GM19239 (cell line): ENCODE measurements at places on chromosomes 11 and 22.
A peak's percentile ranks its signal among the peaks of the same experiment; 100 is the strongest.

- no peak for DNase-seq
These were observed 407.4 kb downstream of the LARGE1 start for GRCh38 chr22:33512908-33513307.

DNA sequence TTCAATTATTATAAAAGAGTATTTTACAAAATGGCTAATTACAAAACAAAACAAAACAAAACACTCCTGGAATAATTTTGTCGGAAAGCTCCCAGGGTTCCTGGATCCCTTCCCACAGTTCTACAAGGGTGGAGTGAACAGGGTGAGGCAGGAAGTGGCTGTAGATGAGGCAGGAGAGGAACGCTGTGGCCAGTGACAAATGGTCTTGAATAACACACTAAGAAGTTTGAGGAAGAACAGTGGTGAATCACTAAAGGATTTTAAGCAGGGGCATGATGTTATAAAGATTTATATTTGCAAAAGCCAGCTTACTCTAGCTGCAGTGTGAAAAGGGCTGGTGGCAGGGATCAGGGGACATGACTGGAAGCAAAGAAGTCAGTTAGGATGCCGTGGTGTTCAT, 33.8 kb upstream of the APOA1 start:
- no peak for DNase-seq

DNA sequence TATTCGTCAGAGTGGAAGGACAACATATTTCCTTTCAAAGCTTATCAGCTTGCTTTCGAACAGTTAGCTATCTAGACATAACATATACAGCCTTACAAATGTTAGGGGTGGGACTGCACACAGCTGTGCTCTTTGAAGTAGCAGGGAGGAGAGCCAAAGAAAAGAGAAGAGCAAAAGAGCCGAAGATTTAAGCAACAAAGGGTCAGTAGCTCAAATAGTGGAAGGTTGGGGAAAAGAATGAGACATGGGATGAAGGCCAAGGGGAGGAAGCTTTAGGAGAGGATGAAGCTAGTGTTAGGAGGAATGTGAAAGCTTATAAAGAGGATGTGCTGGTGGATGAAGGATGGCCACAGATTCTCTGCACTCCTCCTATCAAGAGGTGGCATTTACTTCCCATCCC, 31.8 kb upstream of the IGSF22 start:
- no peak for DNase-seq

- DNase-seq = no peak
These were observed 94.9 kb downstream of the APOL5 start for GRCh38 chr22:35812600-35812999.

GRCh38 chr11:80827781-80828180, 1387.0 kb upstream of the TENM4 start:
- DNase-seq = no peak

DNA sequence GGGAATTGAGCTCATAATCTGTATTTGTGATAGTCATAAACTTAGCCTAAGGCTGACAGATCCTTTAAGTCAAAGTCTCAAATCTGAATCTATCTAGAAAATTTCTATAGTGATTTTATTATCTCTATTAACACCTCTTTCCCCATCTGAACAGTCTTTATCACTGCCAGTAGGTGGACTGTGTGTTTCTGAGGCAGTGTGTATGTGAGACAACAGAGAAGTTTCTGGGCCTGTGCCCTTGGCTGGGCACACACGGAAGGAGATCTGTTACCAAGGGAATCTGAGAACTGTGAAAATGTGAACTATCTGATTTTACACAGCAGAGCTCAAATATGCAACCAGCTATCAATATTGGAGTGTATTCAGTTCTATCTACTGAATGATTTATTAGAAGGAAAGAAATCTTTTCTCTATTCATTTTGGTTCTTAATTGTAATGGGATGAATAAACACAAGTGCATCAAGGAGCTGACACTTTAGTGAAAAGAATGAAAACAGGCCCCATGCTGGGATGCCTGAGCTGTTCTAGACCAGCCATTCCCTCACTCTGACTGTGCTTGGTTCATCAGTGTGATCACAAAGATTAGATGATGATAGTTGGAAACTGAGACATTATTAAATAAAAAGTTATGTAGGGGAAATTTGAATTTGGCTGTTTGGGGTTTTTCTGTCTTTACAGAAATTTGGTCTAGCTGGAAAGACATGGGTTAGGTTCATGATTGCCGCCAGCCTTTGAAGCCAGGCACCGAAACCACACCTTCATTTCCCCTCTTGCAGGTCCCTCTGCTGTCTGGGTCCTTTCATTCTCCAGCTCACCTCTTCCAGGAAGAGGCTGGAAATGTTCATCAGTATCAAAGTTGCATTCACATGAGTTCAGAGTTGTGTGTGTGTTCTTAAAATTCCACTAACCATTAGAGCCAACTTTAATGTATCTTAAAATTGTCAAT, 68.1 kb downstream of the LIF start:
- no peak for DNase-seq

DNA sequence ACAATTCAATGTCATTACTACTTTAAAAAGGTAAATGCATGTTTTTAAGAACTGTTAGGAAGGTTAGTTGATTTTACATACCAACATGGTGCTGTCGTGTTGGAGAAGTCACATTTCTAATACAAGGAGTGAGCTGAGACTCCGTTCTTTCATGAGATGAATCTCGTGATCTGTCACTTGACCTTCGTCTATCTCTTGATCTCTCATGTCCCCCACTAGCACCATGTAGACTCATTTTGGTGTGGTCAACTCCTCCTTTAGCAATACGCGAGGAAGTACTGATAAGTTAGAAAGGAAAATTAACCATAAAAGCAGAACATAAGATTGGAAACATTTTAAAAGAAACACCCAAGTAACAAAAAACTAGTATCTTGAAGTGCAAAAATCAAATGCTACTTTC, 41.5 kb downstream of the BTBD10 start:
- DNase-seq = no peak

DNA sequence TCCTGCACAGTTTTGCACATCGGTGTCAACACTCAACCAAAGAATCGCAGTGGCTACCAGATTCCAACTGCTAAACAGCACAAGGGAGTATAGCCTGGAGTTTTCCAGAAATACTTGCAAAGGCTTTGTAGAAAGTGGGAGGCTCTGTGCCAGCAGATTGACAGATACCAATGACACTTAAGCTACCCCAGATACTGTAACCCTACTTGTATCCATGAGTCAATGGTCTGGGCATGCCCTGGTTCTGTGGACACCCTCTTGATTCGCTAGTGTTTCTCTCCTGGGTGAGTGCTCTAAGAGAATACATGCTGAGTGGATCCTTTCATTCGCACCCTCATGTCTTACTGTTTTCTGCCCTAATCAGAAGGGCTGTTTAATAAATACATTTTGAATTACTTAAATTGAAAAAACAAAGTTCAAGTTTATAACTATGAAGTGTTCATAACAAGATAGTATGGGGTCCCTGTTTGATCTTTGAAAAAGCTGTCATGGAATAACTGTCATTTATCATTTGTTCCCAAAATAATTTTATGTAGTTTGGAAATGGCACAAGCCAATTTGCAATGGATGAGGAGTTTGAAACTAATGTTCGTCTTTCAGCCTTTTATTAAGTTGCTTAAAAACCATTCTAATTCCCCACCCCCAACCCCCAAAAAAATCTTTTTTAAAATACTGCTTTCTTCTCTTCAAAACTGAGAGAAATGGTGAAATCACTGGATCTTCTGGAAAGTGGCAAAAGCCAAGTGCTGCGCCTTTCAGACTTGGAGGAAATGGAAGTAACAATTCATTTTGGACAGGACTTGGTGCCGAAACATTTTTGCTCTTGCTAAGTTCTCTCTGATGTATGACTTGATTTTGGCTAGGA, 600.5 kb upstream of the TENM4 start:
- DNase-seq = no peak

DNA sequence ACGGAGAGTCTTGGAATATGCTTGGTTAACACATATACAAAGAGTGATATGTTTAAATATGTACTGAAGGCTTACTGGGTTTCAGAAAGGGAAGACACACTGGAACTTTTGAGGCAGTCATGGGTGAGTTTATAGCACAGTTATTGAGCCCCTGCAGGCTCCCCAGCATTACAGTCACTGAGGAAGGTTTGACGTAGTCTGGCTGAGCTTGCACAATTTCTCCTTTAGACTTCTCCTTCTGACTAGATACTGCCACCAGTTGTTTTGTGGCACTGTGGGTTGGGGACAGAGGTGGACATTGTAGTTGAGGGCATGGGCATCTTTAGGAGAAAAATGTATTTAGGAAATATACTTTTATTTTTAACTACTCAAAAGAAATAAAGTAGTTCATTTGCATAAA, 285.4 kb downstream of the C11orf87 start:
- no peak for DNase-seq

- no peak for DNase-seq
These were observed 100.7 kb downstream of the CEP164 start for GRCh38 chr11:117428186-117428855.

DNA sequence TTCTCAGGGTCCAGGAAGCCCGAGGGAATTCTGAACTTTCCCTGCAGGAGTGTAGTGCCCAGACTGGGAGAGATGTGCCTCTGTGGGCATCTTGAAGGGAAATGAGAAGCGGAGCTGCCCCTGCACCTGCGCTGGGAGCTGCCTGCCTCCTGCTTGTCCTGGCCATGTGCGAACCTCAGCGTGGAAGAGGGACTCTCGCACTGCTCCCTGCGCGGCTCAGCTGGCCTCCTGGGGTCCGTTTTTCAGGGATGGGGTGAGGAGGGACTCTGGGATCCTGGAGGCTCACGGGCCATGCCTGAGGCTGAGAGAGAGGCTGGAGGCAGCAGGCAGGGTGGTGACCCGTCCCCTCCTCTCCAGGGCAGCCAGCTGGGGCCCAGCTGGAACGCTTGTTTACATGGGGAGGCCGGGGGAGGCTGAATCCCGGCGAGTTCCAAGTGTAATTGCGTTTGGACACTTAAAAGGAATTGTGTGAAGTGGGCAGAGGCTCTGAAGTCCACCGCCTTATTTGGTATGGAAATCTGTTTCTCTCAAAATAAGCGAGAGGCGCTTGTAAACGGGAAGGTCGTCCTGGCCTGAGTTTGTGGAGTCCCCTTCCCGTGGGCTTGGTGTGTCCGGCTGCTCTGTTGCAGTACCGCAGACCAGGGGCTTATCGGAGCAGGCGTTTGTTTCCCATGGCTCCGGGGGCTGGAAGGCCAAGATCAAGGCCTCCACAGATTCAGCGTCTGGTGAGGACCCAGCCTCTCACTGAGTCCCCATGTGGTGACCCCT, 1.2 kb upstream of the MRGPRF start:
- DNase-seq = no peak

- no peak for DNase-seq
These were observed 185.4 kb upstream of the CNTN5 start for GRCh38 chr11:98835335-98835734.

GRCh38 chr11:17745023-17745772, 10.6 kb downstream of the KCNC1 start:
- no peak for DNase-seq

GRCh38 chr22:49492741-49493251, 334.9 kb downstream of the BRD1 start:
- no peak for DNase-seq

GRCh38 chr11:64743591-64744543, at the start of gene RASGRP2:
TSS of gene RASGRP2 (minus strand) at chr11:64744142. CDS start at chr11:64742866, 1,276 bp downstream.
- DNase-seq = peak; percentile 65

DNA sequence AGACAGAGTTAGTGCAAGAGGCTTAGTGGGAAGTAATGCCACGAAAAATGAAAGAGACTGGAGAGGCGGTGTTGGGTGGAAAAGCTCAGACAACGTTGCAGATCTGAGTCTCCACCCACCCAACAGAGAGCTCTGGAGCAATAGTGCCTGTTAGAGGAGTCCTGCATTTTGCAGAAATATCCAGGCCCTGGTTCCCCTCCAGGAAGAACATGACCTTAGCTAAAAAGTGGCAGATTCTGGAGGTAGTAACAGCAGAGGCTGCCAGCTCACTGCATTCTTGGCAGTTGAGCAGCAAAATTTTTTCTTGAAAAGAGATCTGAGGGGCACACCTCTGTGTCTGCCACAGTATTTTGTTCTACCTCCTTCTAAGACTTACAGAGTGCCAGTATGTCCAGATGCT, 27.7 kb upstream of the BIRC3 start:
- DNase-seq = no peak

DNA sequence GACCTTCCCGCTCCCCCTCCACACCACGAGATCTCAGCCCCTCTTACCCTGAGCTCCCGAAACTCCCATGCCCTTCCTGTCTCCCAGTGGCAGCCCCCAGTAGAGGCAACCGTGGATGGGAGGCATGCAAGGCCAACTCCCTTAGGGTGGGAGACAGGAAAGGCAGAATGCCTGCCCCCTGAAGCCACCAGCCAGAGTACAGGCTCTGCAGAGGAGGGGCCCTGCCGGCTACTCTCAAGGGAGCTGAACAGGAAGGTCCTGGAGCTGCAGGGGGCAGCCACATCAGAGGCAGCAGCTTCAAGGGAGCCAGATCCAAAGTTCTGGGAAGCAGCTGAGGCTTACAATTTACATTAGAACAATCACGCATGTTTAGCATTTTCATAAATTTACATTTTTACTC, 38.3 kb downstream of the PDE2A start:
- DNase-seq = no peak

GRCh38 chr11:26297189-26297975, 34.5 kb upstream of the ANO3 start:
- DNase-seq = peak; percentile 1

GRCh38 chr11:59610289-59610688, 5.3 kb downstream of the OSBP start:
- DNase-seq = no peak

- no peak for DNase-seq
These were observed 89.5 kb upstream of the DDI1 start for GRCh38 chr11:103946793-103947545.

DNA sequence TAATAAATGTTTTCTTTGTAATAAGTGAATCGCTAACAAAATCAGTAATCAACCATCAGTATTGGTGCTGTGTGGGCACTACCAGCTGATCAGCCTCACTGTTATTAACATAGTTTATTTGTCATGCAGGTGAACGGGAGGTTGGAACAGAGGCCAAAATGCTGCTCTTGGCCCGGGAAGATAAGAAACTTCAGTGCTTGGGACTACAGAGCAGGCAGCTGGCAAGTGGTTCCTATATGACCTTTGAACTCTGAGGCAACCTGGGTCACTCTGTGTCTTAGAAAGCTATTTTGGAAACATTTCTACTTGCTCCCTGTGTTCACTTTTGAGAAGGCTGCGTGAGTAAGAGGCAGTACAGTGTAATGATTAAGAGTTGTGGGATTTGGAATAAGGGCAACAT, 36.5 kb upstream of the DNAJB13 start:
- DNase-seq = no peak

DNA sequence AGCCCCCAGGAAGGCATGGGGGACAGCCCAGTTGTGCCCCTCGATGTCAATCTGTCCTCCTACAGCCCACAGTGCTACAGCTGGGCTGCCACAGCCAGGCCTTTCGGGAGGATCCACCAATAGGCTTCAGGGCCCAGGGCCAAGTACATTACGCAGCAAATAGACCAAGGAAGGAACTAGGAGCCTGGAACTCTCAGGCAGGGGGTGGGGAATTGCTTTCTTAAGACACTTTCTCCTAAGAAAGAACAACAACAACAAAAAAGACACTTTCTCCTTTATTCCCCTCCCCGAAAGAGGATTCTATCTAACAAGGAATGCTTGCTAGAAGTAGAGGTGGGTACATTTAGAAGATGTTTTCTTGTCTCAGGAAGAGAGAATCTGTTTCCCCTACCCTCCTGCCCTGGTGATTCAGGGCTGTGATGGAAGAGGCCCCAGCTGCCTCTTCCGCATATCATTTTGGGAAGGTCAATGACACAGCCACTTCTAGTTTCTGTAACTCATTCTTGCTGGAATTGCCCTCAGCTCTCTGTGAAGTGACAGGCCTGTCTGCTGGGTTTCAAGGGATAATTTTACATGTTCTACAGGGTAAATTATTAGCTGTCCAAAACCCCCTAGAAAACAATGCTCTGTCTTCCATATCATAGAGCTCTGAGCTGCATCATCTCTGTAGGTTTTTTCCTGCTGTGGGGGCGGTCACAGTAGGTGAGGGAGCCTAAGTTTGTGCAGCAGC, 6.0 kb upstream of the MALAT1 start:
- DNase-seq = no peak
